ENCODE measurements at places on chromosomes 16 and 17.

DNA sequence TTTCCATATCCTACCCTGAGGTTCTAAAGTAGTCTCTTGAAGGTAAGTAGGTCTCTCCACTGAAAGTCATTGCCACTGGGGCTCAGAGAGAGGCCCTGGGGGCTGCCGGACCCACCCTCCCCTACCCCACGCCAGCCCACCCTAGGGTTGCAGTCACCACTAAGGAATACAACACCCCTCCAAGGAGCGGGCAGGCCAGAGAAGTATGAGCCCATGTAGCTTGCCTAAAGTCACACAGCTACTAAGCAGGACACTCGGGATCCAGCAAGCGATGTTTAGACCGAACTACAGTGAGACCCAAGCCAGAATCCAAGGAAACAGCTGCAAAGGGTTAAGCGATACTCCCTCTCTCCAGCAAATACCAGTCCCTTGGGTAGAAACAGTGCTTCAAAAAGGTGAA is 27.0 kb downstream of the C16orf78 start:
- DNase-seq = no peak

DNA sequence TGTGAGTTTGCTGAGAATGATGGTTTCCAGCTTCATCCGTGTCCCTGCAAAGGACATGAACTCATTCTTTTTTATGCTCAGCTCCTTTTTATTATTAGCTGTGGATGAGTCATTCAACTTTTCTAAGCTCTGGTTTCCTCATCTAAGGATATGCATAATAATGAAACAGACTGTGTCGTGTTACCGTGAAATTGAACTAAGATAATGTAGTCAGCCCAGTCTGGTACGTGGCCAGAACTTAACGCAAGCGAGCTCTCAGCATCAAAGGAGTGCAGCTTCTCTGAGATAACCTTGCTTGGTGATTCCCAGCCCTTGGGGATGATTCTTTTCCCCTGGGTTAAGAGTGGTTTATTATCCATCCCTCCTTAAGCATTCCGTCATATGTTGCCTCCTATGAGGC is 454.3 kb upstream of the EEF2KMT start:
- DNase-seq = no peak

DNA sequence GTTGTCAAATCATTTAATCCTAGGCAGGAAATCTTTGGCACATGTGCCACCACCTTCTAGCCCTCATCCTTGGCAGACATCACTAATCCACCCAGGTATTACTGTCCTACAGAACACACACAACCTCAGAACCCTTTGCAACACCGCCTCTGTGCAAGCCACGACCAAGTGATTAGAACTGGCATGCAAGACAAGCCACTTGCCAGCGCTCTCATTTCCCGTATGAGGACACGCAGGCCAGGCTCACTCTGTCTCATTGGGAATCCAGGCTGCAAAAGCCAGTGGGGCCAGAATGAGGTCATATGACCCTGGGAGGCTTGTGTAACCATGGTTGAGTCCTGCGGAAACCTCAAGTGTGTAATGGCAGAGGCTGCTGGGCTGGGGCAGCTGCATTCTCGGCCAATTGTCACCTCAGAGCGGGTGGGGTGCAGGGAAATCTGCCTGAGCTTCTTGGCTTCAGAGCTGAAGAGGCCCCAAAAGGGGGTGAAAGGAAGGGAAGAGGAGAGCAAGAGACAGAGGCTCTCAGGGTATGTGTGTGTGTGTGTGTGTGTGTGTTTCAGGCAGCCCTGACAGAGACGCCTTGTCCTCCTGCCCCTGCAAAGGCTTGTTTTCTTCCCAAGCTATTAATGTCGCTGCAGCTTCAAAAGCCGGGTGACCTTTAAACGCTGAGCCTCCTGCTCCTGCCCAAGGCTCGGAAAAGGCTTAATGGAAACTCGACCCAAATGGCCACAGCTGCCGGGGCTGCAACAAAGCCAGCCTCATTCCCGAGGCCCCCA is 43.2 kb upstream of the MRPS23 start:
- no peak for DNase-seq

DNA sequence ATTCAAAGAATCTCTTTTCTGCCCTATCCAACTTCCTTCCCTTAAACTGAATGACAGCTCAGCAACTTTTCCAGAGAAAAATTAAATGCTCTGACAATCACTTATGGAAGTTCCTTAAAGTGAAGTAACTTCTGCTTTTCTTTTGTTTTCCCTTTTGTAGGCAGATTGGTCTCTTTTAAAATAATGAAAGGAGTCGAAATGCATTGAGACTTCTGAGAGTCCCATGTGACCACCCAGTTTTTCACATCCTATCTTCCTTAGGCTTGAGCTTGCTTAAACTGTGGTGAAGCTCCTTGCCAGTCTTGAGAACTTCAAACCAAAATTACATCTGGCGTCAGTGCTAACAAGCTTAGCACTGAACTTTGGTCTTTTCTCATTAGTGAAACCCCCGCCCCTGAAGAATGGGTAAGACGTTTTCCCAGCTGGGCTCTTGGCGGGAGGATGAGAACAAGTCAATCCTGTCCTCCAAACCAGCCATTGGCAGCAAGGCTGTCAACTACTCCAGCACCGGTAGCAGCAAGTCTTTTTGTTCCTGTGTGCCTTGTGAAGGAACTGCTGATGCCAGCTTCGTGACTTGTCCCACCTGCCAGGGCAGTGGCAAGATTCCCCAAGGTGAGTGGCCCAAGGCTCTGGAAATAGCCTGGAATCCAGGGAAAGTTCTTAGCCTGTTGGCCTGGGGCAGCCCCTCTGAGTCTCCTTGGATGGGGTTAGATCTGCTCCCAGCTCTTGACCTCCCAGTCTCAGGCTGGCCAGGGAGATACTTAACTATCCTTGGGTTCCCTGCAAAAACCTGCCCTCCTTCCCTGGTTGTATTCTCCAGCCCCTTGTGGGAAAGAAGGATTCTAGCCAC is 1.2 kb downstream of the TMEM106A start:
- DNase-seq = no peak

GRCh38 chr16:4015275-4016004 is 100.8 kb downstream of the ADCY9 start:
- DNase-seq = no peak

DNA sequence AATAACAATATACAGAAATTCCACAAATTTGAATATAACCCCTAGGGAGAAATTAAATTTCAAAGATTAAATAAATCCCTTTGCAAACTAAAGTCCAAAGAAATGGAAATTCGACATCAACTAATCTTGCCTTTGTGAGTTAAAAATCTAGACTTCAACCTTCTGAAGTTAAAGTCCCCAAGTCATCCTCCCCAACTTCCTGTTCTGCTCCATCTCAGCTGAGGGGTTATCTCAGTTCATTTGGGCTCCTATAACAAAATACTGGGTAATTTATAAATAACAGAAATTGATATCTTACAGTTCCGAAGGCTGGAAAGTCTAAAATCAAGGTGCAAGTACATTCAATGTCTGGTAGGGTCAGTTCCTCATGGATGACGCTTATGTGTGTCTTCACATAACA is 22.8 kb upstream of the KDM6B start:
- no peak for DNase-seq

- DNase-seq = no peak
These were observed 30.6 kb upstream of the BRD7 start for GRCh38 chr16:50399411-50399810.

- DNase-seq = no peak
These were observed 58.9 kb downstream of the BAIAP2 start for GRCh38 chr17:81093619-81094508.

DNA sequence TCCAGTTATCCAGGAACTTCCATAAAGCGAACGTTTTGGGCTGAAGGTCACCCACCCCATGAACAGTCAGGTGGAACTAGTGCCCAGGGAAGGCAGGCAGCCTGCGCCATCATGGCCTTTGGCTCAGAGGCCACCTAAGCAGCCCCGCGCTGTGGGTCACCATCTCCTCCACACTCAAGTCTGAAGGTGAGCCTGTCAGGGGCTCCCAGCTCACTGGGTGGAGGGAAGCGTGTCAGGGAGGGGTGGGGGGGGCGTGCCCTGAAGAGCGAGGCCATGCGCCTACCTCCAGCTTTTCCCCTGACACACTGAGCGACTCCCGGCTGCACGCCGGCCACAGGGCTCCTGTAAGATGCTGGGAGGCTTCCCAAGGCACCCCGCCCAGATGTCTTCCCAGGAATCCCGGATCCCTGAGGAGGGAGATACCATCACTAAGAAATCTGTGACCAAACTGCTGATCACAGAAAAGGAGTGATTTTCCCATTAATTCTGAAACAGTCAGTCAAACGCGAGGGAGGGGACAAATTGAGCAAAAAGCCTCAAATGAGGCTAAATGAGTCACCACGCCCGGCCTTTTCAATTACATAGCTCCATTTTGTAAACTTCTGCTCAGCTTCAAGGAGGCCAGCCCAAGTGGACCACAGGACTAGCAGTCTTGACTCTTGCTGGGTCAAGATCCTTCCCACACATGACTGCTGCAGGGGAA is 26.5 kb upstream of the SLC25A19 start:
- no peak for DNase-seq

GRCh38 chr17:33277436-33278100 is 15.5 kb downstream of the ASIC2 start:
- DNase-seq = no peak

- peak; percentile 35 for DNase-seq
These were observed 98.5 kb downstream of the ZNF778 start for GRCh38 chr16:89315791-89316581.

- DNase-seq = no peak
These were observed 21.2 kb downstream of the EFCAB5 start for GRCh38 chr17:29962656-29963055.

GRCh38 chr17:73644145-73645049 is at the start of gene SDK2:
TSS of gene SDK2 (minus strand) at chr17:73644445. CDS start at chr17:73644088, 357 bp downstream.
- no peak for DNase-seq

GRCh38 chr17:34739386-34739785 is 160.0 kb downstream of the TMEM132E start:
- no peak for DNase-seq

Measured in activated CD4-positive, alpha-beta T cell treated with anti-CD3 and anti-CD28 coated beads, Interleukin-2, amount 50 U/mL, for 24 hours (primary cell).